ENCODE measurements at places on chromosomes 6 and 20.
A peak's percentile ranks its signal among the peaks of the same experiment; 100 is the strongest.

DNA sequence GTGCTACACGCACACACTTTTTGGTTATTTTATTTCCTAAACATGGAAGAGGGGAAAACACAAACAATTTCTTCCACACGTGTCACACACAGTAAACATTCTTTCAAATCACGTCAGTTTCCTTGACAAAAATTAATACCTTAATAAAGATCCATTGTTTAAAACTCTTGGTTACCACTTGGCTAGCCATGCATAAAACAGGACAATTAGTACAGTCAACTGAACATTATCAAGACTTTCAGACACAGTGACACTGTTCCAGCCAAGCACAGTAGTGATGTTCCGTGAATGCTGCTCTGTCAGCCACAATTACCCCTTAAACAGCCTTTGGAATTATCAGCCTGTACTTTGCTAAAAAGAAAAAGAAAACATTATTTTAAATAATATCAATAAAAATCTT is 50.8 kb downstream of the GMDS start:
- no peak for DNase-seq

DNA sequence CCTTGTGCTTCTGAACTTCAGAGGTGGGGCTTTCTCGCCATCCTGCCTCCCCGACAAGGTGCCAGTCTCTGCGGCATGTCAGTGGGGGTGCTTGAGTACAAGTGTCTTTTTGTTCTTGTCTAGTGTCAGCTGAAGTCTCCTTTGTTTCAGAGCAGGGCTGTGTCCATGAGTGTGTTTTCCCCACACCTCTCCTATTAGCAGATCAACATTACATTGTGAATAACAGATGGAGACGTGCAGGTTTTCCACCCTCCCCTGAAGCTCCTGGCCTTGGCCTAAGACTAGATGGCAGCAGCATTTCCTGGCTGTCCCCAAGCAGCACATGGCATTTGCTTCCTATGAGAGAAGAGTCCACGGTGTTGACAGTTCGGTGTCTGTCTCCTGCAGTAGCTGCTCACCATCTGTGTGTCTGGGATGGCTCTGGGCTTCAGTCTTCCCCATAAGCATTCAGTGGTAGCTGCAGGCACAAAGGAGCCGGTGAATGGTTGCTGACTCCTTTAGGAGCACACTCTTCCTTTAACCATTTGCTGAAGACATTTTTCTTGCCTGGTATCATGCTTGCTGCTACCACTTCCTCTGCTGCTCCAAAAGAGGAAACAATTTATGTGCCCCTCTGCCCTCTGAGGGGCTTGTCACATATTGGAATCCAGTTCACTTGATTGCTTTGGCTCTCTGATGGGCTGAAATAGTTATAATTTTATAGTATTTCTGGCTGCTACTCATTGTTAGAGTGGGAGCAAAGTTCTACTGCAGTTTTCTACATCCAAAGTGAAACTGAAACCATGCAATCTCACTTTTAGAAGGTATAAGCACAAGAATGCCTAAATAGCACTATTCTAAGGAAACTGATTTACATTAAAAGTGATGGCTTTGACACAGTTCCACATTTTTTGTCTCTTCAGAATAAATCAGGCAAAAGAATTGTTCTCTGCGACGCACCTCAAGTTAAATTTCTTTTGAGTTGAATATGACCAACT is 913.0 kb downstream of the C6orf118 start:
- no peak for DNase-seq

- no peak for DNase-seq
These were observed 155.0 kb upstream of the SUPT3H start for GRCh38 chr6:45532721-45533210.

GRCh38 chr6:6694368-6694780 is 105.9 kb downstream of the LY86 start:
- DNase-seq = no peak

DNA sequence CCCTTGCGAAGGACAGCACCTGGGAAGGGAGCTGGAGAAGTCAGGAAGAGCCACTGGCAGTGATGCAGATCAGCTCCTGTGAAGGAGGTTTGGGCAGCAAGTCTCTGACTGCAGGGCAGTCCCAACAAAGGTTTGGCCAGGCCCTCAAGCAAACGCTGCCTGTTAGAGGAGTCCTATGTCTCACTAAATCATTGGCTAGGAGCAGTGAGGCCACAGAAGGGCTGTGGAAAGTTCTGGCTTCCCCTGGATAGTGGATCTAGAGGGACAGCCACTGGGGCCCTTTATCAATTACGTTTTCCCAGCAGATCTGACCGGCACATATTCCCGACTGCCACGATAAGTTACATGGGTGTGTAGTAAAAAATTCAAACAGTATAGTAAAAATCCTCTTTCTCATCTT is 2.5 kb downstream of the TTPAL start:
- no peak for DNase-seq

- peak; percentile 25 for DNase-seq
These were observed 39.4 kb upstream of the MYLIP start for GRCh38 chr6:16089232-16090062.

DNA sequence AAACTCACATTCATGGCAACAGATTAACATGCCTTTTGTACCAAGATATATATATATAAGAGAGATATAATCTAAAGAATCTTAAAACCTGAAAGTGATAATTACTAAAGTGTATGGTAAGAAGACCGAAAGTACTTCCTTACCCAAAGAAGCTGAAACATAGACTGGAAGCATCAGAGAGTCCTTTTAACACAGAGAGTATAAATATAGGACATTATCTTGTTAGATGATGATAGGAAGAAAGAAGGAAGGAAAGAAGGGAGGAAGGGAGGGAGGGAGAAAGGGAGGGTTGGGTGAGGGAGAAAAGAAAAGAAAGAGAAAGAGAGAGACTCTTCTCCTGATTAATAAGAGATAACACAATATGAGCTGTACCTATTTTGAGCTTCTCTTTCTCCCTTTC is 68.2 kb downstream of the PHIP start:
- DNase-seq = no peak

DNA sequence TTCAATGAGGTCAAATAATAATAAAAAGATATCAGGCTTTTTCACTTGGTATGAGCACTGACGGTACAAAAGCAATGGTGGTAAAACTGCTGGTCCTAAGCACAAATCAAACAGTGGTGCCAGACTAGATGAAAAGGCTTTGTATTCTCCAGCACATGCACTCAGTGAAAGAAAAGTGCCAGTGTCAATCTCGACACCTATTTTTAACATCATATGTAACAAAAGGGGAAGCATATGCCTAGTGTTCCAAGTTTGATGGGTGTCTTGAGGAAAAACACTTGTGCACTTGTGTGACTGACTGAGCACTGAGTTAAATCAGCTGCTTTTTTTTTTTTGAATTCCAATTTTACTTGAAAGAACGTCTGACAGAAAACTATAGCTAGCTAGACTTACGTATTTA is 27.3 kb downstream of the MED23 start:
- no peak for DNase-seq

- DNase-seq = no peak
These were observed 167.8 kb downstream of the LRFN2 start for GRCh38 chr6:40419377-40419776.

- DNase-seq = no peak
These were observed 402.5 kb downstream of the RFPL4B start for GRCh38 chr6:112749673-112750072.

GRCh38 chr6:52570291-52570700 is 6.6 kb downstream of the TRAM2 start:
- DNase-seq = no peak

DNA sequence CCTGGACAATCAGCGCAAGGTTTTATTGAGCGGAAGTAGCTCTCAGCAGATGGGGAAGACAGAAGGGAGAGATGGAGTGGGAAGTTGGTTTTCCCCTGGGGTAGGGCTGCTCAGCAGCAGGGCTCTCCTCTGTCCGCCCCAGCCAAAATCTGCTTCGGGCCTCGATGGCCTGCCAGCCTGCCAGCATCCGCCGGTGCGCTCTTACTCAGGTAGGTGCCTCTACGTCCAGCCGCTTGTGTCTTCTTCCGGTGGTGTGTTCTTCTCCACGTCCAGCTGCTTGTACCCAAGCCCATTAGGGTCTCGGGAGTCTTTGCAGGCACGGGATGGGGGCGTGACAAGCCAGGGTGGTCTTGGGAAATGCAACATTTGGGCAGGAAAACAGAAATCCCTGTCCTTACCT is 1340.0 kb upstream of the MAP3K7 start:
- DNase-seq = no peak

GRCh38 chr6:90420500-90420899 is 123.9 kb upstream of the BACH2 start:
- no peak for DNase-seq

GRCh38 chr20:11270566-11270965 is 596.8 kb upstream of the JAG1 start:
- no peak for DNase-seq

DNA sequence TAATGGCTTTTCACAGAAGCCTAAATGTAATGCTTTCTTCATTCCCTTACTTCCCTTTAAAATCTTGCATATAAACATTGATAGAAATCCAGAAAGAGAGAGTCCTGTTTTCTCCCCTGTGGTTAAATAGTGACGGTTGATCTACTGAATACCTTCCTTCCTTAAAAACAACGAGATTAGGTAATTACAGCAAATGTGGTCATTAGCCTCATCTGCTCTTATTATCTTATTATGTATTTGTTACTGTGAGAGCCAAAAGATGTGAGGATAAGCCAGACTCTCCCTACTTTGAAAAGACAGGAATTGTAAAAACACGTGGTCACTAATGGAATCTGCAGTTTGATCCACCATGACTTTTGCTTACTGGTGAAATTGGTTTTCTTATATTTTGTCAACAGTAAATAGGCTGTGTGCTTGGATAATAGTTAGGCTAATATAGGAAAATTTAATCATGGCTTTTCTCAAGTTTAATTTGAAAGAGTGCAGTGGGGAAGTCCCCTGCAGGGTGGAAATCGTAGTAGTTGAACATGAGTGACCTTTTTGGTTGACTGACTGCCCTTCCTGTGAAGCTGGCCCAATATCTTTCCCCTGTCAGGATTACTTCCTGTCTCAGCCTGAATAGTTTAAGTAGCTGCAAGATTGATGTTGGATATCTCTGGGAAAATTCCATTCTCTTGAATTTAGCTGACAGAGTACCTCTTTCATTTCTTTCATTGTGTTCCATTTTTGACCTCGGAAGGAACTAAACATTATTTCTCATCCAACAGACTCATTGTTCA is 62.8 kb downstream of the JARID2 start:
- DNase-seq = no peak

- DNase-seq = no peak
These were observed 1413.9 kb upstream of the ADGRB3 start for GRCh38 chr6:67221226-67221625.

GRCh38 chr6:37667050-37667814 is 30.5 kb downstream of the MDGA1 start:
- DNase-seq = no peak

- DNase-seq = no peak
These were observed 7.8 kb downstream of the STX11 start for GRCh38 chr6:144158133-144158532.

DNA sequence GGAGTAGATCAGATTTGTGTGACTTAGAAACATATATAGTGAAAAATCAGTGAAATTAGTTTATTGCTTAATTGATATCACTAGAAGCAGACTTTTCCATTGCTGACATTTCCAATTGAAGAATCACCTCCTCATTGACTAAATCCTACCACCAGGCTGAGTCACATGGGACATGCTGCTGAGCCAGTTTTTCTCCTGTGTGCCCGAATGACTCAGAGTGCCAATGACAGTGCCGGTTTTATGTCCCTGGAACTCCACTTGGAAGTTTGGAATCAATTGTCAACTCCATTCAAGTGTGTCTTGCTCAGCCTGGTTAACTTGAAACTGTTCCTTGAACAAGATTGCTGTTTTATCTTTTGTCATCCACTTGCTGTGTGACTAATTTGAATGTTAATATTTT is 316.1 kb upstream of the PRDM1 start:
- no peak for DNase-seq

DNA sequence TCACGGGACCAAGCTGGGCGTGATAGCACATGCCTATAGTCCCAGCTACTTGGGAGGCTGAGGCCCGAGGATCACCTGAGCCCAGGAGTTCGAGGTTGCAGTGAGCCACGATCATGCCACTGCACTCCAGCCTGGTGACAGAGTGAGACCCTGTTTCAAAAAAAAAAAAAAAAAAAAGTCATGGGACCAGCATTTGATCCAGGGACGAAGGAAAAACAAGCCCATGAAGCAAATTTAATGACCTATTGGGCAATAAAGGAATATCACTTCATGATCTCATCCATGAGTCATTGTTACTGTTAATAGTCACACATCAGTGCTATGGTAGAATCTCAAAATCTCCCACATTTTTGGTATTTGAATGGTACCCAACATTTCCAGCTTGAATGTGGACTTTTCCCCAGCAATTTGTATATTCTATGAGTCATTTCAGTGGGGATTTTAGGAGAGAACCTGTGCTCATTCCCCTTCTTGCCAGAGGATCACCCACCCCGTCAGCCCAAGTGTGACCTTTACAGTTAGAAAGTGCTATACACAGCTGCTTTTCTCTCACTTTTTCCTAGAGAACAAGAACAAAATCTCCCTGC is 8.5 kb upstream of the SOD2 start:
- DNase-seq = no peak

DNA sequence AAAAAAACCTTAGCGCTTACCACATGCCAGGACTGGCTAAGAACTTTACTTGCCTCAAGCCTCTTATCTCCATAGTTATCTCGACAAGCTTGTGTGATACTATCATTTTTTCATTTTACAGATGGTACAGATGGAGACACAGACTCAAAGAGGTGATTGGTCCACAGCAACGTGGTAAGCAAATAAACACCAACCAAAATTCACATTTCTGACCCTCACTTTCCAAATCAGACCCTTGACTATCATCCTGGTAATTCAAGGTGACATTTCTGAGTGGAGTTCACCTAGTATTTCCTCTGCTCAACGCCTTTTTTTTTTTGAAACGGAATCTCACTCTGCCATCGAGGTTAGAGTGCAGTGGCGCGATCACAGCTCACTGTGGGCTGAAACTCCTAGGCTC is 25.9 kb upstream of the ILRUN start:
- no peak for DNase-seq

DNA sequence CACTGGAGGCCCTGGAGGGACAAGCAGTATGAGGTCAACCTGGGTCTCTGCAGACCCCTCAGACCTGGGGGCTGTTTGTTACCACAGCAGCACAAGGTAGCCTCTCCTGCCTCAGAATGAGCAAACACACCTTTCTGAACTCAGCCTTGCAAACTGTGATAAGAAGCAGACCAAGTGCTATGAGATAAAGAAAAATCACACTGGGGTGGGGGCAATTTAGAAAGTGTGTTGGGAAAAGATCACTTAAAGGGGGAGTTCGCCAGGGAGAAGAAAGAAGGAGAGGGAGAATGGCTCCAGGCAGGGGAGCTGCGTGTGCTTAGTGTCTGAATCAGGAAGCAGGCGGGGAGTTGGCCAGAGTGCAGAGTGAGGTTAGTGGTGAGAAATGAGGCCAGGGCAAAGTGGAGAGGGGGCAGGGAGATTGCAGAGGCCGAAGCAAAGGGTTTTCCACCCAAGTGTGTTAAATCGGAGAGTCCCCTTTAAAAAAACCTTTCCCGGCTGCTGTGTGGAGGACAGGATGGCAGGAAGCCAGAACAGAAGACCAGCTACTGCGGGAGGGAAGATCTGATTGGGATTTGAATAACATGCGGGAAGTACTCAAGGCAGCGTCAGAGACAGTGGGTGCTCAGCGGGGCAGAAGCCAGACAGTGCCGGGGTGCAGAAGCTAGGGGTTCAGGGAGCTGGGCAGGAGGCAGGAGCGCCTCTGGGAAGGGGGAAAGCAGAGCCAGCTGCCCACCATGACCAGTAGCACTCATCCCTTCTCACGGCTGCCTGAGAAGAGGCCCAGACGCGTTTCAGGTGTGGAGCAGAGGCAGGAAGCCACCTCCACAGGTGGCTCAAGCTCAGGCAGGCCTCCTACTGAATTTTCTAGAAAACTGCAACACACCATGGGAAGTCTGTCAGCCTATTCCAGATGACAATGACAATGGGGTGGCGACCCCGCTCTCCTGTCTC is 9.0 kb downstream of the ADA start:
- DNase-seq = peak; percentile 51

GRCh38 chr6:37376078-37376743 is 22.4 kb downstream of the RNF8 start:
- DNase-seq = no peak
